Fibroblast of the conjunctiva (primary cell): ENCODE measurements at places on chromosomes 12 and 14.

DNA sequence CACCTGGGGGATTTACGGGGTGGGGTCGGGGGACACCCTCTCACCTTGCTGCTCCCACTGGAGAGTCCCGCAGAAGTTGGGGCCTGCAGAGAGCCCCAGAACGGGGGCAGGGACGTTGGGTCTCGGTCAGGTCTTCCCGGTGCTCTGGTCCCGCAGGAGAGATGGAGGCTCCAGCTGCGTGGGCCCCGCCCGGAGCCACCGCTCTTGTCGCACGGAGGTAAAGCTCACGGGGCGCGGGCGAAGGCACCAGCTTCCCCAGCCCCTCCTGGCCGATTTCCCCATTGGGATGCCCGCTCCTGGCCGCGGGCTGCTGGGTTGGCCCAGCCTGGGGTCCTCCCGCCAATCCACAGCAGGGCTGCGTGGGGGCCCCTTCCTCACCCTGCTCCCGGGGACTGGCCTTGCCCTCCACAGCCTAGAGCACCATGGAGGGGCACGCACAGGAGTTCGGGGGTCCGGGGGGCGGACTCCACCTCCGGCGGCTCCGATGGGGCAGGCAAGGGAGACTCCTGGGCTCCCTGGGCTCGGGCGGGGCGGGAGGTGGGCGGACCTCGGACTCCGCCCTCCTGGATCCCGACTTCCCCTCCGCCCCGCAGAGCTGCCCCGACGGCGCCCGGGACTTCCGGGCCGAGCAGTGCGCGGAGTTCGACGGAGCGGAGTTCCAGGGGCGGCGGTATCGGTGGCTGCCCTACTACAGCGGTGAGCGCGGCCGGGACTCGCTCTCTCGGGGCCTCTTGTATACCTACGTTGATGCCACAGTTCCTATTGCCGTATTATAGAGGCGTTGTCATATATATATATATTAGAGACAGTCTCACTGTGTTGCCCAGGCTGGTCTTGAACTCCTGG is 8.4 kb downstream of the PAPLN start:
- no peak for DNase-seq

DNA sequence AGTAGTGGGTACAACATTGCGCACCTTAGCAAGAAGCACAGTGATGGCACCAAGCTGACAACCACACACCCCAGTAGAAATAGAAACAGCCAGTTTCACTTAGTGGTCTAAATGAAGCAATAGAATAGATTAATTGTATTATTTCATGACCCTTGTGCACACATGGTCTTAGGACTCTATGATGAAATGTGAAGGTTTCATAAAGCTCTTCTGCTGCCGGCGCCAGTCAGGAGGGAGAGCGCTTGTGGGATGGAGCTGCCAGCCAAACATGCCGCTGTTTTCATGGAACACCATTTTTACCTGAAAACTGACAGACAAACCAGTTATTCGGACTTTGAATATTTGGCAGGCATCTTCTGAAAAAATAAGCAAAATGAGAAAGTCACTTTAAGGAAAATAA is 100.0 kb downstream of the PPP2R5C start:
- DNase-seq = no peak

DNA sequence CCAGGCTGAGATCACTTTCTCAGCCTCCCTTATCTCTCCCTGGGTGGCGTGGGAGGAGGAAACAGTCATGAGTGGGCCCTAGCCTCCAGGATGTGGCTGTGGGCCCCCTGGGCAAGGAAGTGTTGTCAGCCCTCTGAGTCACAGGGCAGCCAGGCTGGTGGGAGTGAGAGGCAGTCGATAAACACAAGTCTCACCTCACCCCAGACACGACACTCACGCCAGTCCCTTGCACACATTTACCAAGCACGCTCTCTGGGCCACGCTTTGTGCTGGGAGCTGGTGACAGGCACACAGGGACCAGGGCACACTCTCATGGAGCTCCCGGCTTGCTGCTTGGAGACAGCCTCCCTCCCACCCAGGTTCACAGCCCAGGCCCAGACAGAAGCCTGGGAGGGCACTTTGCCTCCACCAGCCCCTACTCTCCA is 1.9 kb upstream of the KRT79 start:
- no peak for DNase-seq

DNA sequence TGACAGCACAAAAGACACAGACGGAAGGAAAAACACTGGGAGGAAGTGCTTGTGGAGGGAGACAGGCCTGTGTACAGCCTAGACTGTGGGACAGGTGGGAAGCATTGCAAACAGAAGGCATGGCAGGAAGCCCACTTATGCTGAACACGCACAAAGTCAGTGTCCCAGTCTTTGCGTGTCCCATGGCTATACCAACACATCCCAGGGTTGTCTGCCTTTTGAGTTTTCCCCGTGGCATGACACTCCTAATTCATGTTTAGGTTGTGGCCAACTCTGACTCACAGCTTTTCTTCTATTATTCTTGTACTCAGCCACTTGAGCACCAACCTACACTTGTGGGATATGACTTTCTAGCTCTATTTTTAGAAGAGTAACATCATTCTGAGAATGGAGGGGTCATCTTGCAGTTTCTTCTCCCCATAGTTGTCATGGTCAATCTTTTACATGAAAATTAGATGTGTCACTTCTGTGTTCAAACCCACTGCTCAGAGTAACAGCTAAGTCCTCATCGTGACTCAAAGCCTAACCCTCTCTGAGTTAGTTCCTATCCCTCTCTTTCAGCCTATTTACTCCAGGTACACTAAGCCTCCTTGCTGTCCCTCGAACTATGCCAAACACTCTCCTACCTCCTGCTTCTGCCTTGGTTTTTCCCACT is 27.5 kb upstream of the JPH4 start:
- DNase-seq = no peak

DNA sequence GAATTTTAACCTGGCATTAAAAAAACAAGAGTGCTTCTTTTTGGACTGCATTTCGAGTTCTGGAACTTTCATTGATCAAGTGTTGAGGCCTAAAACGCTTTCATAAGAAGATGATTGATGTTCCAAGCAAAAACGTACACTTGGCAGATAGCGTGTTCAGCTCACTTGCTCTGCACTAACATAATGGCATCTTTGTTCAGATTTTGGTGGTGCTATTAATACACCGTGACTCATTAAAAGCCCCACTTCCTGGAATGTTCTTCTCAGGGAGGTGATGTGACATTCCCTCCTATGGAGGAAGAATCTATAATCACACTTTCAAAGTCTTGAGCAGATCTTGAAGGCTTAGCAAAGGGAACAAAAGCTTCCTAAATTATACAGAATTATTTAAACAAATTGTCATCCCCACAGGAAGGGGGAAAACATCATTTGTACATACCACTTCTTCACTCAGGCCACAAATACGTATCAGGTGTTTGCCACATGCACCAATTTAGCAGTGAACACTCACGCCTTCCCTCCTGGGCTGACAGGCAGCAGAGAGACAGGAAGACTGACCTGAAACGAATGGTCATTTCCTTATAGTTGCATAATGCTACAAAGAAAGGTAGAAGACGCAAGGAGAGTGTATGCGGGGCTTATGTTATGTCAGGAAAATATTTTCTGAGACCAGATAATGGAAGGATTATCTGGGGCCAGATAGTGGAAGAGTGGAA is 15.4 kb downstream of the HSP90AA1 start:
- DNase-seq = no peak

DNA sequence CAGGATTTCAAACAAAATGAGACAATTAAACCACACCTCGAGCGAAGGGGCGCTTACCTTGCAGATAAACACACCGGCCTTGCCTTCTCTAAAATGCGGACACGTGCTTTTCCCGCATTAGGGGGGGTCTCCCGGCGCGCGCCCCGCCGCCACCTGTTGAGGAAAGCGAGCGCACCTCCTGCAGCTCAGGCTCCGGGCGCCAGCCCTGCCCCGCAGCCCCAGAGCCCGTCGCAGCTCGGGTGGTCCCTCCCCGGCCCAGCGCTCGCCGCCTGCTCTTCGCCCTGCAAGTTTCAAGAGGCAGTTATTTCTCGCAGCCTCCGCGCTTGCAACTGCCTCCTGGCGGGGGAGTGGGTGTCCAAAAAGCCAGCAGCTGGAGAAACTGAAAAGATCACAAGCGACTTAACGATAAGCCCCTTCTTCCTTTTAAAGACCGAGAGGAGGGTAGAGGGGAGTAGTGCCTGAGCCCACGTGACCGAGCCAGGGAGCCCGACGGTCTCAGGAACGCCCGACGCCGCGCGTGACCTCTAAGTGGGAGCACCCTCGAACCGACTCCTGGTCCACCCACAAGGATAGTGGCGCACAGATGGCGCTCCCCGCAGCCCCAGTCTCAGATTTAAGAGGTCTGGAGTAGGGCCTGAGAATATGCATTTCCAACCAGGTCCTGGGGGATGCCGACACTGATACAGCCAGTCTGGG is at the start of gene ESR2:
TSS of gene ESR2 (minus strand) at position 396 of the 696 bp plus-strand sequence. CDS start 11,386 bp downstream, outside the sequence.
- no peak for DNase-seq

GRCh38 chr14:76298896-76299295 is 77.0 kb upstream of the ESRRB start:
- DNase-seq = no peak

DNA sequence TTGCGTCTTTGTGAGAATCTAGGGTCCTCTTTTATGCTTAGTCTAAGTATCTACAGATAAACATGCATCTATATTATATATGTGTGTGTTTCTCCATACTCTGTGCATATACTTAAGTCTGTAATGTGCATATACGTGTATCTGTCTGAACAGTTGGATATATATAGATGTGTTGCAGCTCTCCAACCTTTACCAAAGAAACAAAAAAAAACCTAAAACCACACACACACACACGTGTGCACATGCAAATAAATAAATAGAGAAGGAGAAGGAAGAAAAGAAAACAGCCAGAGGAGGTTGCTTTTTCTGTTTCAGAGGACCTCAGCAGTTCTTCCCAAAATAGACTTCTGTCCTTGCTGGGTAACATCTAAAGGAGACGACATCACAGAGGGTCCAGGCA is 244.9 kb downstream of the CACNA1C start:
- DNase-seq = no peak

GRCh38 chr12:65860600-65860999 is 36.3 kb downstream of the HMGA2 start:
- no peak for DNase-seq

GRCh38 chr12:42769455-42769854 is 179.9 kb upstream of the PRICKLE1 start:
- DNase-seq = no peak
